DMS79 (cell line): ENCODE measurements at places on chromosomes 11 and 22.

- no peak for DNase-seq
These were observed 1340.7 kb downstream of the LRRC4C start for GRCh38 chr11:40118780-40119179.

DNA sequence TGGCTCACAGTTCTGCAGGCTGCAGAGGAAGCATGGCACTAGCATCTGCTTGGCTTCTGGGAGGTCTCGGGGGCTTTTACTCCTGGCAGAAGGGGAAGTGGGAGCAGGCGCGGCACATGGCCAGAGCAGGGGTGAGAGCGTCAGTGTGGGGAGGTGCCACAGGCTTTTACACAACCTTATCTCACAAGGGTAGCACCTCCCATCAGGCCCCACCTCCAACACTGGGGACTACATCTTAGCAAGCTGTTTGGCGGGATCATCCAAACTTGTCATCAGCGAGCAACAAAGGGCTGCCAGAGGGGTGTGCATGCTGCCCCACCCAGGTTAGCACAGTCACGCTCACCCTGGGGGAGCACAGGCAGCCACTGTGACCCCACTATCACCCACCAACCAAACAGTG, 18.9 kb upstream of the YPEL1 start:
- no peak for DNase-seq

- no peak for DNase-seq
These were observed 309.8 kb upstream of the CNTN5 start for GRCh38 chr11:98710986-98711385.

DNA sequence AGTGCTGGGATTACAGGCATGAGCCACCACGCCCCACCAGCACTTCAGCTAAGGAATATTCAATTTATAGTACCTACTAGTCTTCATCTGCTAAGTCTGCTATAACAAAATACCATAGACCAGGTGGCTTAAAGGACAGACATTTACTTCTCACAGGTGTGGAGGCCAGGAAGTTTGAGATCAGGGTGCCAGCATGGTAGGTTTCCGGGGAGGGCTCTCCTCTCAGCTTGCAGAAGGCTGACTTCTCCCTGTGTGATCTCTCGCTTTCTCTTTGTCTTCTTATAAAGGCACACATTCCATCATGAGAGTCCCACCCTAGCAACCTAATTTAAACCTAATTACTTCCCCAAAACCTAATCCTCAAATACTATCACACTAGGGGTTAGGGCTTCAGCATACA, 433.0 kb downstream of the INSC start:
- no peak for DNase-seq

DNA sequence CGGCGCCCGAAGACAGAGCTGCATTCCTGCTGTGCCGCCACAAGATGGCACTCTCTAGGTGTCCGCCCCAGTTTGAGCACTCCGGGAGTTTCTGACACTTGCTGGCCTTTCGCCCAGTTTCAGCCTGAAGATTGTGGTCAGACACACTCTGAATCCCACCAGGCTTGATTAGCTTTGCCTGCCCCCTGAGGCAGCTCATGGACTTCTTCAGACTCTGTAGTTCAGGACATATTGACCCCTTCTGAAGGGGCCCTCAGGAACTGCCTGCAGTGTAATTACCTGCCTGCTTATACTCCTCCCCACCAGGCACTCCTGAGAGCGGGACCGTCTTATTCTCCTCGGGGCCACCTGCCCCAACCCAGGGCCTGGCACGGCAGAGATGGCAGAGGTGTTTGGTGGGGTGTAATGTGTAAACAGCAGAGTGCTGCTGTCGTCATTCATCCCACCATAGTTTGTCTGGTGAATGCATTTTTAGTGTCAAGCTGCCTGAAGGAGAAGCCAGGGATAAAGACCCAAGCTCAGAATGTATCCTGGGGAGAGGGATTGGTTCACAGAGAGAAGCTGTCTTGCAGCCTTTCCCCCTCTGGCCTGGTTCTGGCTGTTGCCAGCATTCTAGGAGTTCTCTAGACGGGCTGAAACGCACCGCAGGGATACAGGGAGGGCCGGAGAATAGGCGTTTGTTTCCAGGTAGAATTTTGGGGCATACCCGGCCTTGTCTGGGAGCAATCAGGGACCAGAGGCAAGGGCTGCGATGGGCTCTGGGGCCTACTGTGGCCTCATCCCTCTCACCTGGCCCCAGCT, 46.4 kb downstream of the EIF3F start:
- DNase-seq, result peak; percentile 82

- no peak for DNase-seq
These were observed 22.0 kb upstream of the PATE1 start for GRCh38 chr11:125724125-125724524.

DNA sequence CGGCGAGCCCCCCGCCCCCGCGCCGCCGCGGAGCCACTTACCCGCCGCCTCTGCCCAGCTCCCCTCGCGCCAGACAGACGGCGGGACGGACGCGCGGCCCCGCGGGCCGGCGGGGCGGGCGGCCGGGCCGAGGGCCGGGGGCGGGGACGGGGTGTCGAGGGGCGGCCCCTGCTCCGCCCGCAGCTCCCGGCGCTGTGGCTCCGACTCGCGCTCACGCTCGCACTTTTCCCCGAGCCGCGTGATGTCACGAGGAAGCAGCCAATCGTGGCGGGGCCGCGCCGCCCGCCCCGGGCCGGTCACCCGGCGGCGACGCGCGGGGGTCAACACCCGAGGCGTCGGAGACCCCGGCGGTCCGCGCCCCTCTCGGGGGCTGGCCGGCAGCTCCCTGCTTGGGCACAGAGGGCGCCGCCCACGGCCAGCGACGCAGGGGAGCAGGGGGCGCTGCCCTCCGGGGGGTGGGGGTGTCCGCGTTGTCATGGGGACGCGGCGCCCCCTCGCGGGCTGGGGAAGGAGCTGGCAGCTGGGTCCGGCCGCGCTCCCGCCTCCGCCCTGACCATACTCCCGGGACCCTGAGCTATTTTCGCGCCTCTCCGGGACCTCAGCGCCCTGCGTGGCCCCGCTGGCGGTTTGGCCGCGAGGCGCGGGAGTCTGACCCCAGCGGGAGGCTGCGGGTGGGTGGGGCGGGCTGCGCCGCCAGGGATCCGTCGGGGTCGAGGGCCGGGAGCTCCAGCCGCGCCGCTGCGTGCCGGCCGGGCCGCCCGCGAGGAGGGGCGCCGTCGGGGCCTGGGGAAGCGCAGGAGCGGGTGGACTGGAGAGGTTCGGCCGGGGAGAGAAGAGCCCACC, at the start of gene CHRM4:
Gene CHRM4 (minus strand): TSS at position 199 of the 843 bp plus-strand sequence. CDS start 5,219 bp downstream, outside the sequence.
- peak; percentile 74 for DNase-seq

GRCh38 chr11:129314371-129314770, 61.3 kb upstream of the BARX2 start:
- DNase-seq, result no peak
